Progenitor cell of endocrine pancreas (in vitro differentiated cells): ENCODE measurements at places on chromosomes 7 and 10.
A peak's percentile ranks its signal among the peaks of the same experiment; 100 is the strongest.

DNA sequence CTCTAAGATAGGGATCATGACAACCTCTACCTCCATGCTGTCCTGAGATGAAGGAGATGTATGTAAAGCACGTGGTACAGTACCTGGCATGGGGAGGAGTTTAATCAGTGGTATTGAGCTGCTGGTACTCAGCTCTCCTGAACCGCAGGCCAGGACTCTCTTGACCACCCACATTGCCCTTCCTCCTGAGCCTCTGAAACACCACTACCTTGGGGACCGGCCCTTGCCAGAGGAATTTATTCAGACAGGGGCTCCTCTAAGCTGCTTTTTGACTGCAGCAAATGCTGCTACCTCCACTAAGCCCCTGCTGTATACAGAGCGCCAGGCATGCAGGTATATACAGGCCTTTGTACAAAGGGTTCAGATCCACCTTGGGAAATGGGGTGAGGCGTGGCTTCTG, 36.7 kb downstream of the COL13A1 start:
- no peak for DNase-seq
- H3K36me3 ChIP-seq: no peaks in the 10 kb centered on the region
- H3K27ac ChIP-seq: no peak overlapping the region
- no peak overlapping the region for H3K4me3 ChIP-seq

DNA sequence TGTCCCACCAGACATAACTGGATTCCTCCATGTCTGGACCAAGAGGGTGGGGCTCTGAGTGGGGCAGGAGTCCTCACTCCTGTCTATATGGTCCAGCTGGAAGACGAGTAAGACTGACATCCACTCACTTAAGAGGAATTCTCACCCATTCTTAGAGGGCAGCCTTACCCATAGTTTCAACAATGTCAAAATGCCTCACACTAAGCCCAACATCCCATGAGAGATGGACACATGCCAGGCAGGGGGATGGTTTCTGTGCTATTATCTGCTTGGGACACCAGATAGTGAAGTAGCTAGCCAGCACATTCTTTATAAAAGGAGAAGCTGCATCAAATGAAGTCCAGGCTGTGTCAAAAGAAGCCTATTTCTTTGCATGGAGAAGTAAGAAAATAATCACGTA, 4.7 kb upstream of the LANCL2 start:
- peak overlapping the region; percentile 35 for H3K4me3 ChIP-seq
- H3K4me1 ChIP-seq: peaks cover 8% of the 10 kb centered on the region
- no peaks in the 10 kb centered on the region for H3K36me3 ChIP-seq
- H3K27me3 ChIP-seq: peaks cover 12% of the 10 kb centered on the region

- peaks cover 53% of the 10 kb centered on the region for H3K27me3 ChIP-seq
- no peaks in the 10 kb centered on the region for H3K36me3 ChIP-seq
- H3K4me1 ChIP-seq: peaks cover 16% of the 10 kb centered on the region
- peak overlapping the region; percentile 88 for H3K27ac ChIP-seq
Measured at GRCh38 chr10:22317076-22317370, 835 bp downstream of the COMMD3 start.

- no peak overlapping the region for H3K27ac ChIP-seq
- peaks cover 4% of the 10 kb centered on the region for H3K36me3 ChIP-seq
- no peaks in the 10 kb centered on the region for H3K27me3 ChIP-seq
Measured at GRCh38 chr10:122254831-122255230, 16.3 kb upstream of the BTBD16 start.

DNA sequence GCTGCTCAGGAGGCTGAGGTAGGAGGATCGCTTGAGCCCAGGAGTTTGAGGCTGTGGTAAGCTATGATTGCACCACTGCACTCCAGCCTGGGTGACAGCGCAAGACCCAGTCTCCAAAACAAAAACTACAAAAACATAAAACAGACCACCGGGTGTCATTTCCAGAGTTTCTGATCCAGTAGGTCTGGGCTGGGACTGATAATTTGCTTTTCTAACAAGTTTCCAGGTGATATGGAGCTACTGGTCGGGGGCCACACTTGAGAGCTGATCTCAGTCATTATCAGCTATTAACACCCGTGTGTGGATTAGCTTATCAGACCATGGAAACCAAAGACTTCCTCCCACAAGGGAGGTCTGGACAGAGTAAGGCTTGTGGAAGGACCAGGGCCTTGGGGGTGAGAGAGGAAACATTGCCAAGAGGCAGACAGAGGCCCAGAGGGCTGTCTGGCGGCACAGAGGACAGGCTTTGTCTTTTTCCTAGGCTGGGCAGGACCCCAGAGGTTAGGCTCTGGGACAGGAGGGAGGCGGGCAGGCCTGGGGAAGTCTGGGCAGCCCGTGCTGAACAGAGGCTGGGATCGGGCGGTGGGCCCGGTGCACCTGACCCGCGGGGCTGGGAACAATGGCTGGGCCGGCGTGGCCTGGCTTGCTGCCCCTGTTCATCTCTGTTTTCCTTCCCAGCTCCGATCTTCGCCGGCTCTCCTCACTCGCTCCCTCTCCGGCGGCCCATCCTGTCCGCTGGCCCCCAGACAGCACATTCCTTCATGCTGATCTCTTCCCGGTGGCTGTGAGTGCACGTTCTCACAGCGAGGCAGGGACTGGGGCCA, 25.2 kb downstream of the TMEM270 start:
- peaks cover 13% of the 10 kb centered on the region for H3K4me1 ChIP-seq
- no peak for DNase-seq
- H3K27ac ChIP-seq: peak overlapping the region; percentile 24
- no peak overlapping the region for H3K4me3 ChIP-seq

DNA sequence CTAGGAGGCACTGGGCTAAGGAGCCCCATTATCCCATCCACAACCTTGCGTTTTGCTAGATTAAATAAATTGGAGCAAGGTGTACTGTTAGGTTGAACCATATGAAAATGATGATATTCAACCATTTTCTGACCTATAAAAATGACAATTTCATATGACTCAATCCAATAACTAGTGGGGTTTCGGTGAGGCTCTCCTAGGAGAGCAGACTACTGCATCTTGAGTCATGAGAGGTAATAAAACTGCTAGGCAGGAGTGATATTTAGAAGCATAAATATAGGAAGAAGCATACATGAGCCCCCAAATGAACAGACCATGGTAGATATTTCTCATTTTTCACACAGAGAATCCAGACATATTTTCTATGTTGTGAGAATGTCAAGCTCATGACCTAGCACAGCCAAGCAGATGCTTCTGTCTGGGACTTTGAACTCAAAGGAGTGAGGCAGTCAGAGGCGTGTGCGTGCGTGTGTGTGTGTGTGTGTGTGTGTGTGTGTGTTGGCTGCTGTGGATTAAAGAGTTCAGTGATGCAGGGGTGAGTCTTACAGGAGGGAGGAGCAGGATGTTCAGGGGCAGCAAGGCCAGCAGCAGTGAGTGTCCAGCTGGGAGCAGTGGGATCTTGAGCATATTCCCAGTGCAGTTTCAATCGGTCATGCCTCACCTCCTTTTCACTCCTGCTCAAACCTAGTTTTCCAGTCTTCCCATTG, 17.8 kb upstream of the WDR11 start:
- DNase-seq: no peak
- H3K36me3 ChIP-seq: no peaks in the 10 kb centered on the region
- H3K4me3 ChIP-seq: no peak overlapping the region
- no peaks in the 10 kb centered on the region for H3K4me1 ChIP-seq
- no peak overlapping the region for H3K27ac ChIP-seq

DNA sequence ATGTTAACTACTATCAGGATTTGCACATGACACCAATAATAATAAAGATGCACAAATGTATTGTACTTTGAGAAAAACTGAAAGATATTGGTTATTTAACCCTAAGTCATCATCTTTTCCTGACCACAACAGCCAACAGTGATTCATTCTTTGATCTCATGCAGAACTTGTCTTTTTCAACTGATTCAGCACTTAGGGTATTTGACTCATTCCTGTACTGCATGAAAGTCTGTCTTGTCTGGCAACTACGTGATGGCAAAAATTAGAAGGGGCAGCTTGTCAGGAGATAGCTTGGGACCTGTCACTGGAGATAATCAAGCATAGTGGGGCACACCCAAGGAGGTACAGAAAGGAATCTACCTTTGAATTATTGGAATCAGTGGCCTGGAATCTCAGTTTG, 77.8 kb upstream of the LRRC17 start:
- DNase-seq: no peak
- H3K4me3 ChIP-seq: no peak overlapping the region
- H3K4me1 ChIP-seq: peaks cover 4% of the 10 kb centered on the region
- no peak overlapping the region for H3K27ac ChIP-seq

GRCh38 chr7:135240441-135240840, 6.8 kb downstream of the STRA8 start:
- DNase-seq: no peak
- peaks cover 6% of the 10 kb centered on the region for H3K27me3 ChIP-seq
- H3K27ac ChIP-seq: no peak overlapping the region
- no peak overlapping the region for H3K4me3 ChIP-seq
- H3K36me3 ChIP-seq: no peaks in the 10 kb centered on the region
- H3K4me1 ChIP-seq: peaks cover 7% of the 10 kb centered on the region

- H3K4me3 ChIP-seq: peak overlapping the region; percentile 3
- peaks cover 20% of the 10 kb centered on the region for H3K4me1 ChIP-seq
- peak overlapping the region; percentile 93 for H3K27ac ChIP-seq
- no peak for DNase-seq
- no peaks in the 10 kb centered on the region for H3K27me3 ChIP-seq
Measured at GRCh38 chr7:67764289-67764688, 767.7 kb downstream of the TYW1 start.

DNA sequence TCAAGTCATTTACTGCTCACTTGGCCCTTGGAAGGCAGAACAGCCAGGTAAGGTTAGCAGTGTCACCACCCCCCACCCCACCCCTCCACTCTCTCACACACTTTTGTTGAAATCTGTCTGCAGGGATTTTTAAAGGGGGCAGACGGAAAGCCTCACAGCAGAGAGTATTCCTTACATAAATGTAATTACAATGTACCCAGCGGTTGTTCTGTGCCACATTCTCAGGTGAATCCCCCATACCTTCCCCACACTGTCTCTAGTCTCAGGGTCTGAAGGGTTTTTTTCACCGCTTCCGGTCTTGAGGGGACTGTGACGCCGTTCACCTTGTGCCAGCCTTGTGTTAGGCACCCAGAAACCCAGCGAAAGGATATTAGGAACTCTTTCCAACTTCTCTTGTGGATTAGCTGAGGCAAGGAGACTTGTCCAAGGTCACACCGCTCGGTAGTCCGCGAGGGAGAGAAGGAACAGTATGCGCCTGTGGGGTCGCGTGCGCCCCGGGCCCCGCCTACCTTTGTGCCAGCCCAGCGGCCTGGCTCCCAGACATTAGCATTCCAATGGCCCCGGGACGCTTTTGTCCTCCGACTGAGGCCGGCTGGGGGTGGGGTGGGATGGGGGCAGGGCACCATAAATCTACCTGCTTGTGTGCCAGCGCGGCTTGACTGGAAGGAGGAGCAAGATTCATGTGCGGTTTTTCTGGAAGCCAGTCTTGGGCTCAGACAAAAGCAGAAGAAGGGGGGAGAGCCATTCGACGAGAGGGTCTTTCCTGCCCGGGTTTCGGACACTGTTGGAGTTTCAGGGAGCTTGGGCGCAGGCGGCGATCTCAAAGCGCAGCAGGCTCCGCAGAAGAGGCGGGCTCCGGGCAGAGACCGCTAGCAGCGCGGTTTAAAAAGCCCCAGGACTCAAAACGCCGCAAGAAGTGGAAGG, 4.5 kb downstream of the NEUROG3 start:
- peaks cover 21% of the 10 kb centered on the region for H3K4me1 ChIP-seq
- DNase-seq: no peak
- peaks cover 92% of the 10 kb centered on the region for H3K27me3 ChIP-seq
- H3K4me3 ChIP-seq: no peak overlapping the region
- no peaks in the 10 kb centered on the region for H3K36me3 ChIP-seq

DNA sequence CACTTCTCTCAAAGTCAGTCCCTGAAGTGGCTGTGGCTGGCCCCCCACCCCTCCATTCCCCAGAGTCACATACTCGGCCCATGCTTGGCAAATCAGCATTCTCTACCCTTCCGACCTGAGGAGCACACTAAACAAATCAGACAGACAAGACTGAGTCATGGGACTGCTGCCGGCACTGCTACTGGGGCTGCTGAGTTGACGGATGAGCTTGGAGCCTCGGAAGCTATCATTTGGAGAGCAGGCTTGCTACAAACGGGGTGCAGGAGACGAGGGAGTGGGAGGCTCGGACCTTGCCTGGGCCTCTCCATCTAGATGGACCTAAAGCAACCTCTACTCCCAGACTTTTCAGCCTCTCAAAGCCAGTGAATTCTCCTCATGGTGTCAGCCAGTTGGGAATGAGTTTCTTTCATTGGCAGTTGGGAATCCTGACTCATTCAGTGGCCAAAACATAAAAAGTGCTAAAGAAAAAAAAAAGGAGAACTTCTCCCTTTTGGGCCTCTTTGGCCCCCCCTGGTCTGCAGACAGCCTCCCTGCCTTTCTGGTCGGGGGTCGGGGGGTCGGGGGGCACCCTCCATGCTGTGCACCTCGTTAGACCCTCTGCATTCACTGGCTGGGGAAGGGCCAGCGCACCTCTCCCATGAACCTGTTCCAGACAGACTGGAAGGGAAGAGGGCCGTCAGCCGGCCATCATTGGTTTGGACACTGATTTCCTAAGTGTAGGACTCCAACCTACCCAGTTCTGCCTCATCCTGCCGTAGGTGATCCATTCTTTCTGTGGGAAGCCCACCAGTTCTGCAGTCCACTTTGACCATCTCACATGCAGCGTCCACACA, 52.3 kb upstream of the COL13A1 start:
- no peaks in the 10 kb centered on the region for H3K4me1 ChIP-seq
- peaks cover 58% of the 10 kb centered on the region for H3K27me3 ChIP-seq
- no peak for DNase-seq

DNA sequence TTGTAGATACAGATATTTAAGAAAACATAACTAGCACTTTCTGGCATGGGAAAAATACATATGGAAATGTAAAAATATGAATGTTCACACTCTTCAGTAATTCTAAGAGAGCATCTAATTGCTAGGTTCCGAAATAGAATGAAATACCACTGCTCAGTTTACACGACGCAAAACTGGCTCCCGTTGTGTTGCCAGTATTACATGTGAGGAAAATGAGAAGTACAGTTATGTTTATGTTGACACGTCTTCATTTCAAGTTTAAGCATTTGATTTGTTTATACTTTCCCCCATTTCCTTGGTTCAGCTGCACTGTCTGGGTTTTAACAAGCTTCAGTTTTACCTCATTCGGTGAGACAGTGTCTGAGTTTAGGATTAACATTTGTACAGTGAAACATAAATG, 275.8 kb upstream of the SEMA3D start:
- no peak for DNase-seq
- H3K36me3 ChIP-seq: no peaks in the 10 kb centered on the region
- H3K27ac ChIP-seq: no peak overlapping the region

DNA sequence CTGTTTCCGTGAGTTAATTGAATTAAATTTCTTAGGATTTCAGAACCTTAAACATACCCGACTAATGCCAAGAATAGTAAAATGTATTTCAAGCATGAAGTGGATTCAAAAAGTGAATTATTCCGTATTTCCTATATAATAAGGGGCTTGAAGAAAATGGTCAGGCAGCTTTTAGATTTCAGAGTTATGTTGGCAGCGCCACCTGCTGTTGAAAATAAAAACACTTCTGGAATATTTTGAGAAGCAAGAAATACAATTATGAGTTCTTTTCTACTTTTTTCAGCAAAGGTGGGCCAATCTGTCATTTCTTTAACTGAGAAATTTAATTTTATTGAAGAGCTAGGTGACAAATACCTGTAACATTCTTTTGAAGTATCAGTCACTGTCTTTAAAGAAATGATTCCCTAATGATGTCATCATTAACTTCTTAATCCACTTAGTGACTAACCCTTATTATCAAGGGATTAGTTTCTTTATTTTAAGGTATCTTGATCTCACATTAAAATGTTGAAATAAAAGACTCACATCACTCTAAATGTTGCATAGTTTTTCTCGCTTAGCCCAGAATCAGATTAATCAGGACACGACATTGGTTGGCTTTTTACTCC, 36.6 kb upstream of the AGR3 start:
- H3K4me1 ChIP-seq: peaks cover 23% of the 10 kb centered on the region
- no peak overlapping the region for H3K27ac ChIP-seq
- H3K36me3 ChIP-seq: no peaks in the 10 kb centered on the region
- H3K27me3 ChIP-seq: no peaks in the 10 kb centered on the region
- no peak overlapping the region for H3K4me3 ChIP-seq
- DNase-seq: no peak
